ENCODE measurements at places on chromosomes 12 and 14. TPM values are rescaled to one million over a fixed set of nuclear protein-coding genes. Genes with fewer than 3 reads are reported as not detected.

DNA sequence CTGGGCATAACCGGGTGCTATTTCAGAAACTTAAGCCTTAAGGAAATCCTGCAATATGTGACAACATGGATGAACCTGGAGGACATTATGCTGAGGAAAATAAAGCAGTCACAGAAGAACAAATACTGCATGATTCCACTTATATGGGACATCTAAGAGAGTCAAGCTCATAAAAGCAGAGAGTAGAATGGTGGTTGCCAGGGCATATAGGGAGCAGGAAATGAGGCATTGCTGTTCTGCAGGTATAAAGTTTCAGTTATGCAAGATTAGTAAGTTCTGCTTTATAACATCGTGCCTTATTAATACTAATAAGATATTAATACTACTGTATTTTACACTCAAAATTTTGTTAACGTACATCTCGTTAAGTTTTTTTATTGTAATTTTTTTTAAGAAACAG is 124.2 kb upstream of the ATF1 start:
- DNase-seq: no peak

DNA sequence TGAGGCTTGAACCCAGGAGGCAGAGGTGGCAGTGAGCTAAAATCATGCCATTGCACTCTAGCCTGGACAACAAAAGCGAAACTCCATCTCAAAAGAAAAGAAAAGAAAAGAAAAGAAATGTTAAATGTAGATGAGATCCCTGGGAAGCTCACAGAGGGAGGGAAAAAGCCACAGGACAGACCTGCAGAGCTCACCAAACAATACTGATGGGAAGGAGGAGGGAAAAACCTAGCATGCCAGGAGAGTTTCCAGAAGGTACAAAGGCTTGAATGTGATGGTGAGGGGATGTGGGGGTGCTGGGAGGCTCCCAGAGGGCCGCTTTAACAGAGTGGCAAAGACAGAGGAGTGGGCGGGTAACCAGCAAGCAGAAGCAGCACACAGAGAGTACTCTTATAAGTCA is 72.3 kb downstream of the PTPN21 start:
- DNase-seq: no peak

DNA sequence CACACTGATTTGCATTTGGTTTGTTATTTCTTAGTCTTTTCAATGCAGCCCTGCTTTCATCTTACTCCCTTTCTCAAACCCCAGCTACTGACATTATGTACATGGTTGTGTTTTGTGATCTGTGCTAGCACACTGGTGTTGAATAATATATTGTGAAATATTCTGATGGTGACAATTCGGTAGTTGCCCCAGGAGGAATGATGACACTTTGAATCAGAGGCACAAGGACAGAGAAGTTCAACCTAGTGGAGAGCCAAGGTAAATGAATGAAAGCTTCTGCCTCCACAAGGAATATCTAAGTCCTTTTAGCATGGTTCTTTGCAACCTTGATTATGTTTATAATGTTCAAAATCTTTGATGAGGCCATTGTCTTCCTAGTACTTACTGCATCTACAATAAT is 159.9 kb downstream of the PDE3A start:
- no peak for DNase-seq

DNA sequence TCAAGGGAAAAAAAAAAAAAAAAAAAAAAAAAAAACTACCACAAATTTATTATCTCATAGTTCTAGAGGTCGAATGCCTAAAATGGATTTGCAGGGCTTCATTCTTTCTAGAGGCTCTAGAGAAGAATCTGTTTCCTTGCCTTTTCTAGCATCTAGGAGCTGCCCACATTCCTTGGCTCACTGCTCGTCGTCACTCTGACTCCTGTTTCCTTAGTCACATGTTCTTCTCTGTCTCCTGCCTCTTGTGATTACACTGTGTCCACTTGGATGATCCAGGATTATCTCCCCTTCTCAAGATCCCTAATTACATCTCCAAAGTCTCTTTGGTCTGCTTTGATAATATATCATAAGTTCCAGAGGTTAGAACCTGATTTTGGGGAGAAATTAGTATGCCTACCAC is 88.7 kb downstream of the HECTD1 start:
- no peak for DNase-seq

Gene PRPH
- not detected for total RNA-seq

- no peak for DNase-seq
Measured at GRCh38 chr12:50859621-50860310, 17.0 kb downstream of the TMPRSS12 start.
